ENCODE measurements at places on chromosomes 2 and 18.
A peak's percentile ranks its signal among the peaks of the same experiment; 100 is the strongest.

DNA sequence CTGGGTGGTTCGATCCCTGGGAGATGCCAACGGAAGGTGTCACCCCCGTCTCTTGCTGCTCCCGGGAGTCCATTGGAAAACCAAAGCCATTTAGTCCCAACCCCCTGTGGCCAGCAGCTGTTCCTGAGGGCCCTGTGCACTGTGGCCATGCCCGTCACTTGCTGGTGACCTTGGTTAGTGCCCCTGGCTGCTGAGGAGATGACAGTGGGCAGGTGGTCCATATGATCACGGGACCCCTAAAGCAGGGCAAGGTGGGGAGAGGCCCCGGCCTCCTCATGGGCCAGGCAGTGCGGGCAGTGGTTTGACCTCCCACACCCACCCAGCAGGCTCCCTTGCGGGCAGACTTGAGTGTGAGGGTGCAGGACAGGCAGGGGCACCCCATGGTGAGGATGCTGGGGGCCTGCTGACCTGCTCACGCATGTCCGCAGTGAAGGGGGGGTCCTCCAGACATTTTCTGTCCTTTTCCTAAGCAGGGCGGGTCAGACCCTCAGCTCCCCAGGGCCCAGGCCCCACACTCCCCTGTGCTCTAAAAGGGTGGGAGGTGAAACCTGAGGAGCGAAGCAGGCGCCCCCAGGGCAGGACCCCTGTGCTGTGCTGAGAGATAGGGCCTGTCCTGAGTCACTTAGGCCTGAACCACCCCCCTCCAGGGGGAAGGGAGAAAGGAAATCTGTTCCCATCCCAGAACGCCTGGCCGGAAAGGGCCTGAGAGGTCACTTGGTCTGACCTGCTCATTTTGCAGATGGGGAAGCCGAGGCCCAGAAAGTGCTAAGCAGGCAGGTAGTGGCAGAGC, 6.8 kb downstream of the ITM2C start:
- DNase-seq = no peak

GRCh38 chr2:146271131-146271831, 1573.5 kb upstream of the ACVR2A start:
- no peak for DNase-seq

DNA sequence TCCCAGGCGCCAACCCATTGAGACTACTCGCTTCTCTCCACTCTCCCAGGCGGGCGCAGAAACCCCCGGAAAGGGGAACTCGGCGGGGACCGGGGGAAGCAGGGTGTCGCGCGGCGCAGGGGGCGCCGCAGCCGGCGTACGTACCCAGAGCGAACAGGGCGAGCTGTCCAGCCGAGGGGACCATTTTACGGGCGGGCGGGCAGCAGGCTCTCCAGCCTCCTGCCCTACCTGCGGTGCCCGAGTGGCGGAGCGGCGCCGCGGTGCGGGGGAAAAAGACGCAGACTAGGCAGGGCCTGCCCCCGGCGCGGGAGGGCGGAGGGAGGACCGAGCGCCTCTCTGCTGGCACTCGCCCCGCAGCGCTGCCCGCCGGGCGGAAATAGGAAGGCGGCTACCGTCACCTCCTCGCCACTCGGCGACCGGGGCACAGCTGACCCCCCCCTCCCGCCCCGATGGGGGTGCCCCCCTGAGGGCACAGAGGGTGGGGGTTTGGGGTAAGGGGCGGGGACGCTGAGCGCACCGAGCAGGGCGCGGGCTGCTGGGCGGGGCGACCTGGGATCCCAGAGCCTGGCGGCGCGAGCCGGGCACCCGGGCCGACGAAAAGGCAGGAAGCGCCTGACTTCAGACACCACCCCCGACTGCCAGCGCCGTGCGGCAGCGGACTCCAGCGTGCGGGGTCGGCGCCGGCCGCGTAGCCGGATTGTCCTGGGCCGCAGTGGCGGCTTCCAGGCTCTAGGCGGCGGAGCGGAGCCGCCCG, at the start of gene TGFA:
TGFA (minus strand) TSS at position 243 of the 754 bp plus-strand sequence; CDS start at position 184, 59 bp downstream.
- DNase-seq = no peak

- DNase-seq = no peak
These were observed 183.6 kb upstream of the GLI2 start for GRCh38 chr2:120552079-120552478.

DNA sequence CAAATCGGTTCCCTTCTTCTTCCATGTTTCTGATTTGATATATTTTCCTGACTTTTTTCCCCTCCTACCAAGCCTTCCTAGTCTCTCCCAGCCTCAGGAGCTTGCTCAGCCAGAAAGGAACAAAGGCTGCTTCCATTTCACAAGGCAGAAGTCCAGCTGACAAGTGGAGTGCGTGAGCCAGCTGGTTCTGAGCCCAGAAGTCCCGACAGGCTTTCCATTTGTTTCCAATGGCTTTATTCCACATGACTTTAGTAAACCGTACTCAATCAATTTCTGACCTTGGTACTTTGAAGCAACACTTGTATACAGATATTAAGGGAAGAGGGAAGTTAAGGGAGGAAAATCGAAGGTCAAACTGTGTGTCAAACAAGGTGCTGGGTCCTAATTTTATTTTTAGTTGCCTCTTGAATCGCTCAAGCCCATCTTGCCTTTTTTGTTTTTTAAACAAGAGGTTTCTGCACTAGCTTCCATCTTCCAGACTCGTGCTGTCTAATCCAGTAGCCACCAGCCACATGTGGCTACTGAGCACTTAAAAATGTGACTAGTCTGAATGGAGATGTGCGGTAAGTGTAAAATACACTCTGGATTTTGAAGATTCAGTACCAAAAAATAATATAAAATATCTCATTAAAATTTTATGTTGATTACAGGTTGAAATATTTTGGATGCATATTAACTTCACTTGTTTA, 36.2 kb downstream of the WIPF1 start:
- peak; percentile 84 for DNase-seq

DNA sequence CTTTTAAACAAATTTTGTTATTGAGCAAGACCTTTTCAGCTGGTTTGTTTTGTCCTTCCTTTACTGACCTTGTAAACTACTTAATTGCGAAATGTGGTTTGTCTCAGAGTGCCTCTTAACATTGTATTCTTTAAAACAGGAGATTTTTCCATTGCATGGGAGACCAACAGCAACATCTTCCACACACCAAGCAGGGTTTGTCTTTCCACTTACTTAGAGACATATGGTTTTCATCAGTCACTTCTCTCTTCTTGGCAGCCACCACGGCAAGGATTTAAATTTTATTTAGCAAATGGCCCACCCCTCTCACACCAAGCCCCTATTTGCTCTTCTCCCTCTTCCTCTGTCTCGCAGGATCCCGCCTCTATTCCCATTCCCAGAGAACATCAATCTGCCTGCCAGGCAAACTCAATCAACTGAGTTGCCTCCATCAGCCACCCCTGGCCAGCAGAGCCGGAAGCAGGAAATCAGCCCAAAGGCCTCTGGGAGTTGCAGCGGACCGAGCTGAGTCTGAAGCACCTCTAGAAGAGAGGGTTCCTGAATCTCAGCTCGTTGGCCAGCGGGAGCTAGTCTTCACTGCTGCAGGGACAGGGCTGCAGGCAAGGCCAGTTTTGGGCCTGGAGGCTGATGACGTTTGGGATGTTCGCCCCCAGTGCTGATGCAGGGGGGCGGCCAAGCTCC, 11.3 kb upstream of the CIB4 start:
- DNase-seq = no peak

- no peak for DNase-seq
These were observed 158.4 kb downstream of the SETBP1 start for GRCh38 chr18:44838971-44839666.

GRCh38 chr2:50102383-50102782, 929.5 kb downstream of the NRXN1 start:
- no peak for DNase-seq

DNA sequence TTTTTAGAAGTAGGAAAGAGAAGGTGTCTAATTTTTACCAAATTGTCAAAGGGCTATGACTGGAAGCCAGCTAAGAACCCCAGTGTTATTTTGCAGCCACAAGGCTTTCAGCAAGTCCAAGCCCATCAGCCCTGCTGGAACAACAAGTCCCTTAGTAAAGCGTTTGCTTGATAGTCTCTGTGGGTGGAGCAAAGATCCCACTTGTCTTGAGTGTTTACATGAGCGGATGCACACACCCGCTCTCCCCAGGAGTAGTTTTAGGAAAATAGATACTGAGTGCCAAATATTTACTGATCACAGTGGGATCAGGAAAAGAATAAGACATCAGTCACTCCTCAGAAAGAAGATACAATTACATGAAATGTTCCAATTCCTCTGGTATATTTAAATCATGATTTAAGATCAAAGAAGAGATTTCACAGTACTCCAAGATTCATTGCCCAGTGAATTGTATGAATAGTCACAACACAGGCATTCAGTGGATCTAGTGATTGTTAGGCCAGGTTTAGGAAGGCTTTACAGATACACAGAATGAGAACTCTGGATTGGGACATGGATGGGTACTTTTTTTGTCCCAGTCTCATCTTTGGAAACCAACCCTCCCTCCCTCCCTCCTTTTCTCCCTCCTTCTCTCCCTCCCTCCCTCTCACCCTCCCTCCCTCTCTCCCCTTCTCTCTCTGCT, 514.9 kb downstream of the PTPRM start:
- DNase-seq = no peak

DNA sequence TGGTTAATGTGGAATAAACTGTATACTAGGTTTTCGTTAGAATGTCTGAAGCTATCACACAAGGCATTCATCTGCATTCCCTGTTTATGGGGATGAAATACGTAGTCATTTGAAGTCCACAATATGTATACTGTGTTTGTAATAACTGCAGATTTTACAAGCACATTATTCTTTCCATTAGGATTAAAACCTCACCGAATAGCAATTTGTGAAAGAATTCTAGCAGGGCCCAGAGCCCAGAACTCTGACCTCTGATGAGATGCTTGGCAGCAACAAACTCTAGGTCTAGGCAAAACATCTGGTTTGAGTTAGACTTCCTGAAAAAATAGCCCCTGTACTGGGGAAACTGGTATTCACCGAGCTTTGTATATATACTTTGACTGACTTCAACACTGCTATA, 158.2 kb downstream of the SRBD1 start:
- DNase-seq = no peak

GRCh38 chr2:109531896-109532727, 81.7 kb downstream of the SEPTIN10 start:
- no peak for DNase-seq

GRCh38 chr2:105239924-105240323, 1.6 kb upstream of the GPR45 start:
- no peak for DNase-seq

DNA sequence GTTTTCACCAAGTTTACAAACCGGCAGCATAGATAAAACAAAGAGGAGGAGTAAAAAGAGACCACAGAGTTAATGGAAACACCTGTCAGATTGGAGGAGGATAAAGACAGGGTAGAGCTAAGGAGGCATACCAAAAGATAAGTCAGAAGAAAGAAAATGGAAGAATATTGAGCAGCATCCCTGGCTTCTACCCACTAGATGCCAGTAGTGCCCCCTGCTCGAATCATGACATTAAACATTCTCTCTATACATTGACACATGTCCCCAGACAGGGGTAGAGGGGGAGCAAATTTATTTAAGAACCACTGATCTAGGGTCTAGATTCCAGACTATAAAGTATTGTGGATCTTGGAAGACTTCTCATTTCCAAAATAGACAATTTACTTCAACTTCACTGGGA, 159.8 kb upstream of the ETAA1 start:
- DNase-seq = no peak

- DNase-seq = no peak
These were observed 1.0 kb upstream of the ESPNL start for GRCh38 chr2:238098901-238099713.

DNA sequence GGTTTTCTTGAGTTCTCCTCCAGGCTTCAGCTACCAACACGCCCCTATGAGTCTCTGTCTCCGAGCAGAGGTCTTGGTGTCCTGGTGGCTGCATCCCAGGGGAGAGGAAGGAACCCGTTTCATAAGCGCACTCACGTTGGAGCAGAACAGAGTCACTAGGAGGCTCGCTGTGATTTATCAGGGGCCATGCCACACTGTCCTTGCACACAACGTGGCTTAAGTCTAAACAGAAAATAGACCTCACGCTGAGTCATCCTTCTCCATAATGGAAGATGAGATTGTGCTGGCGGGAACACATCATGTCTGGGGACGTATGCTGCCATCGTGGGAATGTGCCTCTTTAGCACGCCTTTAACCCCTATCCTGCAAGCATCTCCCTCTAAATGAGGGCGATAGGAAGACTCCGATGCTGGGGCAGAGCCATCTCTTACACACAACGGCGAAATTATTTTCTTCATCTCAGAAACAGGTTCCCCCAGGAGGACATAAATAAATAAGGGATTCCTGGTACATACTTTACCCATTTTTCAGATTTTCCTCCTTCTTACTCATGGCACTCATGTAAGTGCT, 211.4 kb downstream of the KLHL29 start:
- DNase-seq = no peak

DNA sequence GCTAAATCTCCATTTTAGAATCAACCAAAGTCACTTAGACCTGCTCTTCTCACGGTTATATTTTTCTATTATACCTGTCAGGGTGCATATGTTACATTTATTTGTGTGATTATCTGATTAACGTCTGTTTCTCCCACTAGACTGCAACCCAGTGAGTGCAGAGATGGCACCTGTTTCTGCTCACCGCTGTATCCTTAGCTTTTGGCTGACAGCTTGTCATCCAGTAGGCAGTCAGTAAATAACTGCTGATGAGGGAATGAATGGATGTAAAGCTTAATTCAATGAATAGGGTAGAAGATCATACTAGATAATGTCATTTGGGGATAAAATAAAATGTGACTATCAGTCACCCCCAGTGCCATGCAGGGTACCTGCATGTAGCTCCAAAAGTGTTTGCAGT, 6.9 kb upstream of the CHRNA1 start:
- DNase-seq = no peak

- DNase-seq = no peak
These were observed 314.4 kb downstream of the ALK start for GRCh38 chr2:29607038-29607420.

GRCh38 chr2:70527447-70528080, 26.1 kb downstream of the TGFA start:
- no peak for DNase-seq

GRCh38 chr2:64402876-64403275, 51.1 kb upstream of the LGALSL start:
- no peak for DNase-seq

DNA sequence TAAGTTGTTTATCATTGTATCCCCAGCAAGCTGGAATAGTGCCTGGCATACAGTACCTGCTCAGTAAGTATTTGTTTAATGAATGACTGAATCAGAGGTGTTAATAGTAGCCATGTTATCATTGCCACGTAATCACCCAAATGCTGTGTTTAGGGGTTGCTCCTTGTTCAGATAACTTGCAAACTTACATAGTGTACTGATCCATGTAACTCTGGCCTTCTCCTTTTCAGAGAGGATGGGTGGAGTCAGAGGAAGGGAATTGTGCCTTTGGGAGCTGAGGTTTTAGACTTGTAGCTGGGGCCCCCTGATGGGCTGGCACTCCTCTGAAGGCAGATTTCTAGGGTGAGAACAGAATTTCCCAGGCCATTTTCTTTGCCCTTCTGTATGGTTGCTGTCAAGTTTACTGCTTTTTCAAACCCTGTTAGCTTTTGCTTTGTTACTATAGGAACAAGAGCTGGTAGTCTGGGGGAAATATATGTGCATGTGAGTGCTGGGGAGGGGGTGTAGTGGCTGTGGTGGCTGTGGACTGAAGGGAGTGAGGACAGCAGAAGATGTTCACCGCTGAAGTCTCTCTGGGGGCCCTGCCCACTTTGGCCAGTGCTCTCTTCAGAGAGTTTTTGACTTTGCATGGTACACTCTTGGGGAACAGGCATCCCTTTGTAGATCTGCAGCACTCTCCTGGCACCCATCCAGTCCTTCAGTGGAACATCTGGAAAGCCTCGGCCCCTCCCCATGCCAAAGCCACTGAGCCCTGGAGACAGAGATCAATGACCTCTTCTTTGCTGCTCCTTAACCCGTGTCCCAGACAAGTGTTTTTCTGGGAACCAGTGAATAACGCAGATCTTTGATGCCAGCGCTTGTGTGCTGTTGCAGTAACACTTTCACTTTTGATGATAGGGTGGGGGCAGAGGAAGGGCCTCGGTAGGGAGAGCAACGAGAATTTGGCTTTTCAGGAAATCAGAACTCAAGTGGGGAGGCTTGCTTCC, 209.0 kb downstream of the PRKCE start:
- DNase-seq = no peak

All from NCI-H446 treated with DMSO at 0.1 percent for 48 hours (cell line).